ENCODE measurements at places on chromosomes 6 and 20.

DNA sequence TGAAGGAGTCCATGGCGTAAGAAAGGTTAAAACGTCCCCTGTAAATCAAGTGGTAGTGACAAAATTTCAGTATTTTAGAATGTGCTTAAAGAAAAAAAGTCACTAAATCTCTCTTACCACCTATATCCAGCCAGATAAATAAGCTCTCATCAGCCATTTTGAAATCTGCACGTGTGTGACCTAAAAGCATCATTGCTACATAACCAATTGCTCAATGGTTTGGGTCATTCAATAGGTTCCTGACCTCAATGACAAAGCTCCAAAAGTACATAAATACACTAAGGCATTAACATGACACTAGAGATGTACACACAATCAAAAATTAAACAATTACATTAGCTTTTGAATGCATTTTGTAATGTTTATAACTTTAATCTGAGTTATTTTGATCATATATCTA lies 272.4 kb downstream of the GMDS start:
- DNase-seq: no peak

DNA sequence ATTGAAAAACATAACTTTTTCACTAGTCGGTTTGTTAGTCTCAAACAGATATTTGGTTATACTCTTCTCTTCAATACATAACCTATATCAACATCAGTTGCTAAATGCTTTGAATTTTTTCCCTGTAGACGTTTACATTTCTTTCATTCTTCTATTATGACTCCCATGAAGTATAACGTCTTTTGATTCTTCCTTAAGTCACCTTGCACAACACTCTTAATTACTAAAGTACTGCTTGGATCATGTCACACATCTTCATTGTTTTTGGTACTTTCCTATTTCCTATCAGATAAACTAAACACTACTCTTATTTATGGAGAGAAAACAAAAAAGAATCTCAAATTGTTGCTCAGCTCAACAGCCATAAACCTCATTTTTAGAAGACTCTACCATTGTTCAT lies 23.0 kb upstream of the BMP5 start:
- DNase-seq: no peak

- DNase-seq: no peak
Observed at GRCh38 chr6:35503534-35503933, 6.7 kb upstream of the TEAD3 start.

GRCh38 chr20:57445774-57446173 lies 54.6 kb downstream of the RBM38 start:
- DNase-seq: no peak

DNA sequence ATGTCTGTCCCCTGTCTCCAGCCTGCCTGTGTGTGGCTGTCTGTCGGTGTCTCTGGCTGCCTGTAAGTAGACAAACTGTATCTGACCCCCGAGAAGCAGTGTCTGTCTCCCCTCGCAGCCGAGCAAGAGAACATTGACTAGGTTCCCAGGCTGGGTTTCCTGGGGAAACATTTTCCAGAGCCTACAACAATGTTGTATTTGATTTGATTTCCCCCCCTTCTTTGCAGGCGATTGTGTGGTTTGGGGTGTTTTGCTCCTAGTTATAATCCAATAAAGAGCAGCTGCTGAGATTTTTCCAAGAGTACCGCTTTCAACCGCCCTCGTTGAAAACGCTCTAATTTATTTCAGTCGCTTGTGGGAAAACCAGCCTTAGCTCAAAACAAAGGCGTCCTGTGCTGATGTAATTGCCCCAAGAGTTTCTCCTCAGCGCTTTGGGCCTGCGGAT lies 92.6 kb downstream of the CDC5L start:
- no peak for DNase-seq

DNA sequence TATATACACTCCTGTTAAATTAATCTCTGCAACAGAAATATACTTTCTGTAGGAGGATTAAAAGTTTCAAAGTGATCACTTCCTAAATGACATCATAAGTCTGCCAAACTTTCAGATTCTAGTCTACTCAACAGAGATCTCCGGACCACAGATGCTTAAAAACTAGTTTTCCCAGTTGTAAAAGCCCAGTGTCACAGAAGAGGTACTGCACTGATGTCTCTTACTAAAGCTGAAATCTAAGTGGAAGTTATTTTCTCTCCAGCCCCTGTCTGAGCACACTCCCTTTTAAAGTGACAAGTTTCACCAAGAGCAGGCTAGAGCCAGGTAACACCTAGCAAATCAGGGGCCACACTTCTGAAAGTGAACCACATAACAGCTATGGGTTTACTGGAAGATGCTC lies 71.6 kb upstream of the DST start:
- no peak for DNase-seq

GRCh38 chr6:147648916-147649315 lies 140.4 kb downstream of the SAMD5 start:
- DNase-seq: no peak

DNA sequence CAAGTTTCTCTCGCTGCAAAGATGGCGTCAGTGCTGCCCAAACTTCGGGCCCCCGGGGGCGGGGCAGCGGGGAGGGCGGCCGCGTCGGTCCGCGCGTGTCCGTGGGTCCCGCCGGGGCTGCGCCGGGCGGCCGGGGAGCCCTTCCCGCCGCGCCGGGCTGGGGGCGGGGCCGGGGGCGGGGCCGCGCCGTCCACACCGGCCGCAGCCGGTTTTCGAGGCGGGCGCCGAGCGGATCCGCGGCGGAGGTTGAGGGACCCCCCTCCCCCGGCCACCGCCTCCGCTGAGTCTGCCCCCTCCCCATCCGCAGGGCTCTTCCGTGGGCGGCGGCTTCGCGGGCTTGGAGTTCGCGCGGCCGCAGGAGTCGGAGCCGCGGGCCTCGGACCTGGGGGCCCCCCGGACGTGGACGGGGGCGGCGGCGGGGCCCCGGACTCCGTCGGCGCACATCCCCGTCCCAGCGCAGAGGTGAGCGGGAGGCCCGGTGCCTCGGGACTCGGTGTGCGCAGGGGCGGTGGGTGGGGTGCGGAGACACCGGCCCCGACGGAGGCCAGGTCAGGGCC lies 572 bp downstream of the SLC2A4RG start:
- DNase-seq: no peak

DNA sequence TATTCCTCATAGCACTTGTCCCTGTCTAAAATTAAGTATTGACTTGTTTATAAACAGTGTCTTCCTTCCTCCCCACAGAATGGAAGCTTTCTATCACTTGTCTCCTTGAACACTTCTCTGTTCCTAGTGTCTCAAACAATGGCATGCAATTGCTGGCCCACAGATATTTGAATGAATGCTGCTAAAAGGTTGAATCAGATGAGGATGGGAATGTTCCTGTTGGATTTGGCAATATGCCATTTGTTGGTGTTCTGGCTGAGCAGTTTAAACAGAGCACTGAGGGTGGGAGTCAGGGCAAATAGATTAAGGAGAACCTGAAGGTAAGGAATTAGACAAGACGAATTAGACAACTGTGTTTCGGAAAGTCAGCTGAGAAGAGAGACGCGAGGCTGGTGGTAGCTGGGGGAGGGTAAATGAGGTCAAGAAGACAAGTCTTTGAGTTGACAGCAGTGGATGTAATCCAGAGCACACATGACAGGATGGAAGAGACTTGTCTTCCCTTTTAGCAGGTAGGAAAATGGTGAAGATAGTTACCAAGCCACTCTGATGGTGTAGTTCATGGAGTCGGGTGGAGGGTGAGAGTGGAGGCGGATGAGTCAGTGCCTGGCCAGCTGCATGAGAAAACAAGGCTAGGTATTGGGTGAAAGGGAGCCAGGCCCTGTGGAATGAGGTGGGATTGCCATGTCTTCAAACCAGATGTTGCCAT lies 58.3 kb upstream of the GNRH2 start:
- no peak for DNase-seq

GRCh38 chr6:13226071-13226470 lies 102.3 kb downstream of the TBC1D7 start:
- DNase-seq: no peak

DNA sequence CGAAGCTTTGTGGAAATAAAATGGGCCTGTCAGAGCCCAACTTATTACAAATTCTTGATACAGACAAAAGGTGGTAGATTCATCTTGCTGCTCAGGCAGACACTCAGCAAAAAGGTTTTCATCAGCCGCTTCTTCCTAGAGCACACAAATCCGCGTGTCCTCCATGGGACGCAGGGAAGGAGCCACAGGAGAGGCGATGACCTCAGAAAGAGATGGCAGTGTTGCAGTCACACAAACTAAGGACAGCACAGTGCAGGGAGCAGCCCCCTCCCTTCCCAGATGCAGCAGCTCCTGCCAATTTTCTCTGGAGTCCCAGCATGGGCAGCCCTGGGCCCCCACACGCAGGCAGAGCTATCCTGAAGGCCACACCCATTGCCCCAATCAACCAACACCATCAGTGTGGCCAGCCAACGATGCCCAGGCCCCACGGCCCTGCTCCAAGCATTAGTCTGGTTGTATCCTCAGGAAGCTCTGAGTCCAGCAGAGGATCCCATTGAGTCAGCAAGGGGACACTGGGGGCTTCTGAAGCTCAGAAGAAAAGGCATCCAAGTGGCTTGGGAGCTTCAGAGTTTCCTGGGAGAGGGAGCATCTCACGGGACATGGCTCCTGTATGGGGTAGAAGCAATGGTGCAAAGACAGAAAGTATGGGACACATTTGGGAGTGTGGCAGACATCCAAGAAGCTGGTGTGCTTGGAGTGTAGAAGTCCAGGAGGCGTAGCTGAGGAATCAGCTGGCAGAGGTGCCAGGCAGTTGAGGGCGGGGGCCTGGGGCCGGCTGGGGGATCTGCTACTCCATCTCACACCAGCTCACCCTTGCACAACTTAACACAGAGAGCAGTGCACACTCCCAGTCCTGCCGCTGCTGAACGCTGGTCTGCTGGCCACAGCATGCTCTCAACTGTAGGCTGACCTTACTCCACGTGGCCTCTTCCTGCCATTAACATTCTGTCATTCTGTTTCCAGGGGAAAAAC lies 142.1 kb upstream of the CST7 start:
- DNase-seq: no peak
